Right atrium auricular region (tissue), 2 donors: ENCODE measurements at places on chromosomes 6 and 20.

DNA sequence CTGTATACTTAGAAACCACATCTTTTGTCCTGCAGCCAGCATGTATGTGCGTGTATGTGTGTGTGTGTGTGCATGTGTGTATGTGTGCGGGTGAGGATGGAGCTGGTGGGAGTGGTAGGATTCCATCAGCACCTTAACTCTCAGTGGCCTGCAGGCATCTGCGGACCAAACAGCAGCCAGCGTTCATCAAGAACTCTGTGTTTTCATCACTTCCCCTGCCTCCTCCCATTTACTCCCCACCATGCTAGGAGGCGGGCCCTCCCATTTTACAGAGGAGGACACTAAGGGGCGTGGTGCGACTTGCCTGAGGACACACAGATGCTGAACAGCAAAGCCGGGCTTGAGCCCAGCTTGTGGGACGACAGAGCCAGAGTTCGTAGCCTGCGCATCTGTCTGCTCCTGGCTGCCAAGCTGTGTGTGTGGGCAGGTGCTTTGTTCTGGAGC lies 8.9 kb downstream of the VSTM2L start:
- H3K27me3 ChIP-seq: no peaks in the 10 kb centered on the region
- H3K27ac ChIP-seq: peak overlapping the region; percentile 39
- no peak for DNase-seq
- H3K4me3 ChIP-seq: no peak overlapping the region

- no peak overlapping the region for H3K27ac ChIP-seq
- H3K4me1 ChIP-seq: no peaks in the 10 kb centered on the region
- no peaks in the 10 kb centered on the region for H3K27me3 ChIP-seq
Observed at GRCh38 chr6:166940643-166941068, 15.7 kb downstream of the RNASET2 start.

- no peak overlapping the region for H3K27ac ChIP-seq
- H3K27me3 ChIP-seq: no peaks in the 10 kb centered on the region
- no peaks in the 10 kb centered on the region for H3K36me3 ChIP-seq
- no peak overlapping the region for H3K4me3 ChIP-seq
Observed at GRCh38 chr6:24307881-24308280, 50.0 kb downstream of the DCDC2 start.

DNA sequence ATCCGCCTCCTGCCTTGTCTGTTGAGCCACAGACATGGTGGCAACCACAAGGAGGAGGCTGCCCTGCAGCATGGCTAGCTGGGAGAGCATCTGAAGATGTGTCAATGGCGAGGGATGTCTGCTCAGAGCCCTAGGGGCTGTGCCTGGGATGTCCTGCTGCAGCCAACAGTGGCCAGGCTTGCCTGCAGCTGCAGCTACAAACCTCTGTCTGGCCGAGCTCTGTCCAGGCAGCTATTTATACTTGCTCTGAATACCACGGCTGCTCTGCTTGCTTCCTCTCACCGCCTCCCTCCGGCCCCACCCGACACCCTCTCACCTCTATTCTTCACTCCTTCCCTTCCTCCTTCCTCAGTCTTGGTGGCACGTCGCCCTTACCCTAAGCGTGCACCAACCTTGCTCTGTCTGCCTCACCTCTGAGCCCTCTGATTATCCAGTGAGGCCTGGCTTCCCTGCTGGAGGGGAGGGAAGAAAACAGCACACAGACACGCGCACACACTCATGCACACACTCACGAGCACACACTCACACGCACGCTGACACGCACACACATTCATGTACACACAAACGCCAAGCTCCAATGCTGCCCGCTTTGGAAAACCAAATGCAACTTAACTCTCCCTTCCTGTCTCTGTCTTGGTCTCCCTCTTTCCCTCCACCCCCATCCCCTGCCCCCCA lies at the start of gene ANGPT4:
TSS of gene ANGPT4 (minus strand) at position 210 of the 675 bp plus-strand sequence. CDS start at position 90, 120 bp downstream.
- DNase-seq: no peak
- H3K27ac ChIP-seq: no peak within 1 kb of the TSS
- H3K36me3 ChIP-seq: no peaks in the 10 kb centered on the region
- no peaks in the 10 kb centered on the region for H3K27me3 ChIP-seq

- H3K27me3 ChIP-seq: no peaks in the 10 kb centered on the region
- H3K36me3 ChIP-seq: no peaks in the 10 kb centered on the region
- no peak overlapping the region for H3K27ac ChIP-seq
- H3K4me3 ChIP-seq: no peak overlapping the region
- peaks cover 3% of the 10 kb centered on the region for H3K4me1 ChIP-seq
Observed at GRCh38 chr20:52799130-52799529, 173.0 kb upstream of the TSHZ2 start.

DNA sequence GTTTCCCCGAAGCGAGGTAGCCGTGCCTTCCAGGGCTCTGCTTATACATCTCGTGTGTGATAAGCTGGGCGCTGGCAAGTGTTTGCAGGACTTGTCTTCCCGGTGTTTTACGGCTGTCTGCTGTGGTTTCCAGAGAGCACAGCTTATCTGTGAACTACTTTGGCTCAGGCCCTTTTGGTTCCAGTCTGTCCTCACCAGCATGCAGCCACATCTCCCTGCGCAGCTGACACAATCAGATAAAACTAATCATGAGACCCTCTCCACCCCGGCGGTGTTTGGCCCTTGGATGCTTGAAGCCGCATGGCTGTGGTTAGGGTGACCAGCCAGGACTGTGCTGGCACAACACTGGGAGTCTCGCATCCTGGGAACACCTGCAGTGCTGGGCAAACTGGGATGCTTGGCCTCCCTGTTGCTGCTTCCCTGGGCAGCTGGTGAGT lies 241.8 kb upstream of the FOXQ1 start:
- H3K36me3 ChIP-seq: no peaks in the 10 kb centered on the region
- no peaks in the 10 kb centered on the region for H3K4me1 ChIP-seq
- no peak overlapping the region for H3K27ac ChIP-seq
- no peak for DNase-seq
- H3K27me3 ChIP-seq: no peaks in the 10 kb centered on the region

- no peaks in the 10 kb centered on the region for H3K27me3 ChIP-seq
- H3K4me1 ChIP-seq: peaks cover 6% of the 10 kb centered on the region
- no peak for DNase-seq
Observed at GRCh38 chr6:47138046-47138445, 95.9 kb upstream of the ADGRF1 start.

DNA sequence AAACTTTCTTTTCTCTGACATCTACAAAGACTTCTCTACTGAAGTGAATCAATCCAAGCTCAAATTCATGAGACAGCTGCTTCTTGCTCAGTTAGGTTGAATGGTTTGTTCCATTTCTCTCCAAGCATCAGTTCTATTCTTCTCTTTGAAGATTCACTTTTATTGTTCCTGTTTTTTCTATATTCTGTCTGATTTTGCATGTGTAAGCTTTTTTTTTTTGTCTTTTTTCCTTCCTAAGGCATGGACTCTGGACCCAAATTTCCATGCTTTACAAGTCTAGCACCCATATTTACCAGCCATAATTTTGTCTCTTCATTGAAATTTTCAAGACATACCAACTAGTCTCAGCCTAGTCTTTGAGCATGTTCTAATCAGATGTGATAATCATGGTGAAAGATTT lies 25.9 kb upstream of the STXBP5 start:
- no peaks in the 10 kb centered on the region for H3K27me3 ChIP-seq
- no peaks in the 10 kb centered on the region for H3K36me3 ChIP-seq
- DNase-seq: no peak
- no peaks in the 10 kb centered on the region for H3K4me1 ChIP-seq
- no peak overlapping the region for H3K4me3 ChIP-seq
- H3K27ac ChIP-seq: no peak overlapping the region
